Hematopoietic multipotent progenitor cell treated with erythropoietin and hydrocortisone succinate and interleukin-3 and kit ligand, for 6 days (in vitro differentiated cells): ENCODE measurements at places on chromosomes 12 and 14.

DNA sequence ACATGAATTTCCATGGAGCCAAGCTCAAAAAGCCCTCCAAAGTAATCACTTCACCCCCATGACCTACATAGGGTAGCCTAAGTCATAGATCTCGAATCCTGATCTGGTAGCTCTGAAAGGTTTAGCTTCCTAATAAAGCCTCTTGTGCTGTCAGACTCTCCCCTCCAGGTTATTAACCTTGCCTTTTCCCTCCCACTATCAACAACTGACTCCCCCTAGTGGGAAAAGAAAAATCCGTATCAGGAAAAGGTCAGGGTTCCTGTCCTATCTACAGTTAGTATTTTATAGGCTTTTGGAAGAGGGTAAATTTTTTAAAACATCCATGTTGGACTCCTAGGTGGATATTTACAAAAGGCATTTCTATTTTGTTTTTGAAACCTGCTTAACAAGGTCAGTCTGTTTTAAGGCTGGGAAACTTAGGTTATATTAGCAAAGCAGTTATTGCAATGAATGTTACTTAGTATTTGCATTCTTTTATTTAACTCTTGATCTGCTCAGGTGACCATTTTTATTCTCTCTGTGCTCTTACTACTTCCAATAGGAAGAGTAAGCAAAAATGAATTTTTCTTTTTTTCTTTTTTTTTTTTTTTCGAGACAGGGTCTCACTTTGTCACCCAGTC, 8.0 kb downstream of the YY1 start:
- peak; percentile 82 for DNase-seq

- DNase-seq = no peak
Observed at GRCh38 chr12:110258466-110258865, 22.6 kb upstream of the ATP2A2 start.

DNA sequence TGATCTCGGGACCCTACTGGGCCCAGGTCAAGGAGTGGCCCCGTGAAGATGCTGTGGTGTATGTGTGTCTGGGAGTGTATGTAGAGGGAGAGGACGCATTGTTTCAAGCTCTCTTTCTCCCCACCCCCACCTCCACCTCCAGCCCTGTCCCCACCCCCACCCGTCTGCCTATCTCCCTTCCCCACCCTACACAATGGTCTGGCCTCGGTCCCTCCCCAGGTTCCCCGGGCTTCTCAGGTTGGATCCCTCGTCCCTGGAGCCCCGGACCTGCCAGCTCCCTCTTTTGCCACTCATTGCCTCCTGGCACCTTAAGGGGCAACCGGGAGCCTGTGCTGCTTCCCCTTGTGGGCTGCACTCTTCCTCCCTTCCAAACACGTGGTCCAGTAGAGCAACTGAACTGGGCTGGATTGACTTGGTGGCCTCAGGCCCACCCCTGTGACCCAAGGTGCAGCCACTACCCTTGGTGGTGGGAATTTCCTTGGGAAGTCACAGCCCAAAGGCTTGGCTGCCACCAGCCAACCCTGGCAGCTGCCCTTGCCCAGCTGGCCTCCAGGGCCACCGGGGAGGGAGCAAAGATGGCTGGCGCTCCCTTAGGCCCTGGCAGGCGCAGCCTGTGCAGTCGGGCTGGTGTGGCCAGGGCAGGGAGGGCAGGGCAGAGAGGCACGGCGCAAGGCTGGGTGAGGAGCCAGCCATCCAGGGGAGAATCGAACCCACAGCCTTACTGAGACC, 628 bp downstream of the VRTN start:
- DNase-seq = no peak

DNA sequence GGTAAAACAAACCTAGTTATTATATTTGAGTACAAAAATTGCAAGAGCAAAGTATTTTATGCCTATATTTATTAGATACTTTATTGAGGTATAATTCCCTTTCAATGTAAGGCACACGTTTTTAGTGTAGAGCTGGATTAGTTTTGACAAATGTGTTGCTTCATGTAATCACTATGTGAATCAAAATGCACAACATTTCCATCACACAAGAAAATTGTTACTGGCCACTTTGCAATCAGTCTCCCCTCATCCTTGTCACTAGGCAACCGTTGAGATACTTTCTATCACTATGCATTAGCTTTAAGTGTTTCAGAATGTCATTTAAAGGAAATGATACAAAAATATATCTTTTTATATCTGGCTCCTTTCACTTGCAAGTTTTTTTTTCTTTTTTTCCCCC, 531.0 kb downstream of the CCER1 start:
- no peak for DNase-seq

GRCh38 chr12:24360907-24361306, 411.4 kb upstream of the SOX5 start:
- DNase-seq = no peak

GRCh38 chr12:114562654-114563053, 121.3 kb downstream of the TBX3 start:
- no peak for DNase-seq

DNA sequence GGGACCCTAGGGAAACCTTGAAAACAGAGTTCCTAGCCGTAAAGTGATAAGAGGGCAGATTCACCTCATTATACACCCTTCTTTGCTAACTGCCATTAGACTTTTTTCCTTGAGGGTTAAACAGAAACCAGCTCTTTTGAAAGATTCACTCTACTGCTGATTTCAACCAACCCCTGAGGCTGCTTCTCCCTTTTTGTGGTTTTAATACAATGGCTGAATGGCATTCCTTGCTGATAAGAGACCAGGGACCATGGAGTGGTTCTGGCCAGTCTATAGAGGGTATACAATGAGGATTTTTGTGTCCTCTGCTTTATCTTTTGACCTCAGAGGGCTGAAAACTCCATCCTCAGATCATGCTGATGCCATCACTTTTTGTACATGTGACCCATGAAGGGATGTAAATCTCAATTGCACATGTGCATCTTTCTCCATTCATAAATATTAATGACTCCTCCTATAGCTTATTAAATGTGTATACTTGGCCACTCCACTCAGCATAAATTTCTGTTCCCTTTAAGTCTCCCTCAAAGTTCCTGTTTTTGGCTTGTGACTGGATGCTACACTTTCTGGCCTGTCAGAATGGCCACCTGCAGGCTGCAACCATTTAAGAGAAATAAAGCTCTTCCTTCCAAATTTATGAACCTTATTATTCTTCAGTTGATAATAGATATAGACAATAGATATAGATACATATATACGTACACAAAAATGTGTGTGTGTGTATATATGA, 233.8 kb upstream of the SEL1L start:
- DNase-seq = peak; percentile 13

- DNase-seq = peak; percentile 57
Observed at GRCh38 chr12:46269429-46270241, 792 bp upstream of the SLC38A1 start.

GRCh38 chr12:70619471-70620152, 17.6 kb downstream of the PTPRB start:
- DNase-seq = peak; percentile 15

DNA sequence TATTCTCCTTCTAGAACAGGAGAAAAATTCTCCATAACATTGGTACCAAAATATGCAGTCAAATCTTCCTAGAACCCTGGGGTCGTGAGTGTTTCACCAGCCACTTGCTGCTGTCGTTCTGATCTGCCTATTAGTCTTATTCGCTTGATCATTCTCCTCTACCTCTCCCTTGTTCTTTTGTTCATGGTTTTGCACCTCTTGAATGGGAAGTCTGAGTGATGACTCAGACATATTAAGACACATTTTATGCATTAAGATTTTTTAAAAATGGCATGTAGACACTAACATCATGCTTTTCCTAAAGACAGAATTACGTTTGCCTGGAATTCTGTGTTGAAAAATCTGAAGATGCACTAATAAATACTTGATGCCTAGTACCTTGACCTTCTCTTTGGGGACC, 159.2 kb upstream of the LRIG3 start:
- no peak for DNase-seq

- no peak for DNase-seq
Observed at GRCh38 chr14:102097441-102098135, 10.7 kb upstream of the HSP90AA1 start.

DNA sequence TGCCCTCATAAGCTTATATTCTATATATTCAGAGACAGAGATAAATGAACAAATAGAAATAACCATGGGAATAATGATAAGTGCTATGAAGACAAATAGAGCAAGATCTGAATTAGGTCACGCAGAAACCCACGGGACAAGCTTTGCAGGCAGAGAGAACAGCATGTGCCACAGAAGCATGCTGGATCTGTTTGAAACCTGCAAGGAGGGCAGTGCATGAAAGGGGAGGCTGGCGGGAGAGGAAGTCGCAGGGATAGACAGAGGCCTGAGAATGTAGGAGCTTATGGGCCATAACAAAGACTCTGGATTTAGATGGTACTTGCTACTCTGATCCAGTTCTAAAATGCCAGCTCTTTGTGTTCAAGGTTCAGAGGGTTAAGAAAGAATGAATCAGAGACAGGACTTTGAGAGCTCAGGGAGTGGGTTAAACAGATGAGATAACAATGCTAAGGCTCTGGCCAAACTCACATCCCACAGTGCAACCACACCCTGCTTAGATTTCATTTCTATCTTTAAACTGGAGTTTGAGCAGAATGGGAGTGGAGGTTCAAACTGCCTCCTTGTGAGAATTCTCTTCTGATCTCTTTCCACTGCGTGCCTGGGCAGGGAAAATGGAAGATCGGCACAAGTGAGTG, 49.2 kb upstream of the PPP1R12A start:
- DNase-seq = peak; percentile 3

DNA sequence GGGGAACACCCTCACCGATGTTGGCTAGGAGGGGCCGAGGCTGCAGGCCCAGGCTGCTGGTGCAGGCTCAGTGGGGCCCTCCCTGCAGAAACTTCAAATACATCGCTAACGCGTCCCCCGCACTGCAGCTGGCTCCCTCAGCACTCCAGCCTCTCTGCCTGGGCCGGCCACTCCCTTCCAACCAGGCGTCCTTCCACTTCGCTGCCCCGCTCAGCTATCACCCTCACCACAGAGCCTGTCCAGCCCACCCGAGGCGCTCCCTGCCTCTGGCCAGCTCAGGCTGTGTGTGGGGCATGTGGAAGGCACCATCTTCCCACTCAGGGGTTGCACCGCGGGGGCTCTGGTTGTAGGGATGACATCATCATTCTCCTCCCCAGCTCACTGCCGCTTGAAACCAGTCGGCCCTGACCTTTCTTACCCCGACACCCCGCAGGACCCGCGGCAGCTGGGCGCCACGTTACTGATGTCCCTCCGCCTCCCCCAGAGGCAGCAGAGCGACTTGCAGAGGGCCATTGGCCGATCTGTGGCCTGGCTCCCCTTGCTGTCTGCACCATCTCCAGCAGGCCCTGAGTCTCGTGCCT, 199.9 kb upstream of the RTL1 start:
- DNase-seq = no peak

DNA sequence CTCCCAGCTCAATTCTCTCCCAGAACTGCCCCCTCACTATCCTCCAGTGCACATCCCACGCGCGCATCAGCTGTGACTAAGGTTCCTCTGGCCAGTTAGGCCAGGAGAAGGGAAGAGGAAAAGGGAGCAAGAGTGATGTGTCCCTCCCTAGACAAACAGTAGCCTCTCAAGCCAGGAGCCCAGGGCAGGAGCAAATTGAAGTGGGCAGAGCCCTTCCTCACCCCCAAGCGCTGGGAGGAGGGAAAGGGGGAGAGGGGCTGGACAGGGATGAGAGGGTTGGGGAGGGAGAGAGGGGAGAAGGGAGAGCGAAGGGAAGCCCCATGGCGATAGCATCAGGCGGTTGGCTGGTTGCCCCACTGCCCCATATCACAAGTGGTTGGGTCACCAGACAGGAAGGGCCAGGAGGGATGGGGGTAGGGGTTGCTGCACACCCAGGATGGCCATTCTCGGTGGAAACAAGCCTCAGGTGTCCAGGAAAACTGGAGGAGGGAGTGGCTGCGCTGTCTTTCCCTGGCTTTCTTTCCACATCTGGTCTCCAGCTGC, 1.1 kb downstream of the CD63 start:
- peak; percentile 77 for DNase-seq

DNA sequence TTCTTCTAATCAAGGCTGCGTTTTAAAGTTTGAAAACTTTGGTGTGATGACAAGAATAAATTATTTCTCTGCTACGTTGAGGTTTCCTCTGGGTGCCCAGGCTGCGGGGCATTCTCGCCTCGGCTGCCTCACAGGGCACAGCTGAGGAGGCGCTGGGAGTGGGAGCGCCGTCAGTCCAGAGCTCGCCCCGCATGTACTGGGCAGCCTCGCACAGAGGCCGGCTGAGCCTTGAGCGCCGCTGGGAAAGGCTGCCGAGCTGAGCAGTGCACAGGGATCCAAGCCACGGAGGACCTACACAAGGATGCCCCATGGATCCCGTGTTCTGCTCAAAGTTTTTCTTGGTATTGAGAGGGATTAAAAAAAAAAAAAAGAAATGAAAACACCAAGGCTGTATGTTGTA, 11.6 kb downstream of the RFX4 start:
- no peak for DNase-seq
